ENCODE measurements at places on chromosomes 6 and 20.

GRCh38 chr20:55439070-55439469 lies 566.2 kb downstream of the CBLN4 start:
- DNase-seq: no peak

GRCh38 chr20:57342829-57343228 lies 8.2 kb upstream of the RAE1 start:
- DNase-seq: no peak

- no peak for DNase-seq
Measured at GRCh38 chr20:54346276-54346675, 129.1 kb upstream of the DOK5 start.

- no peak for DNase-seq
Measured at GRCh38 chr20:64161356-64162238, 2.7 kb upstream of the MYT1 start.

- no peak for DNase-seq
Measured at GRCh38 chr20:36818861-36819260, 45.3 kb upstream of the DSN1 start.
